ENCODE measurements at places on chromosomes 2 and 18.

DNA sequence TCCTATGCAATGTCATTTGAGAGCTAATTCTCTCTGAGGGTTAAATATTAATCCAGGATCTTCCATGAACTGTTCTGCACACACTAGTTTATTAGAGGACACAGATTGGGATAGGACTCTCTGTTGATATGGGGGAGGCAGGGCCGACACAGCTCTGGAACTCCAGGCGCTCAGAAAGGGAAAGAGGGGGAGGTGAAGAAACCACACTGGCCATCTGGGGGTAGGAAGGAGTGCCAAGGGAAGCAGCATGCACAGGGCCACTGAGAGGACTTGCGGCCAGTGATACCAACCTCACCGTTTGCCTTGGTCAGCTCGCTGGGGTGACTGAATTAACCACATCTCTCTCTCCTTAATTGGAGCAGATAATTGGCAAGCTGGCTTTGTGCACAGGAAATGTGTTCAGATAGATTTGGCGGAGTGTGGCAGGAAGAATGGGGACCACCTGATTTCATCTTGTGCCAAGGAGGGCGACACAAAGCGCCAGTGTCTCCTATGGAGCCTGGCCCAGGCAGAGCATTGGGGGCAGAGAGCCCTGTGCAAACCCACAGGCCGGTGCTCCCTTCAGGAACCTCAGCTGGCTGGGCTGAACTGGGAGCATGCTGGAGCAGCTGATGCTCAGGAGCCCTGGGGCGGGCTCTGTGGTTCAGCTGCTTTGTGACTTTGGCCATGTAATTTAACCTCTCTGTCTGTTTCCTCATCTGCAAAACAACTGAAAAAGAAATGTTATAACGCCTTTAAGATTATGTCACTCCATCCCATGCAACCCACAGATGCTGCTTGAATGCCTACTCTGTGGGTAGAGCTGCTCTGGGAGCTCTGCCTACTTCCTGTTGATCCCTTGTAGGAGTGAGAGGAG lies 114.7 kb upstream of the STON1 start:
- no peak for DNase-seq

GRCh38 chr2:54629914-54630857 lies 93.3 kb upstream of the EML6 start:
- DNase-seq = no peak

DNA sequence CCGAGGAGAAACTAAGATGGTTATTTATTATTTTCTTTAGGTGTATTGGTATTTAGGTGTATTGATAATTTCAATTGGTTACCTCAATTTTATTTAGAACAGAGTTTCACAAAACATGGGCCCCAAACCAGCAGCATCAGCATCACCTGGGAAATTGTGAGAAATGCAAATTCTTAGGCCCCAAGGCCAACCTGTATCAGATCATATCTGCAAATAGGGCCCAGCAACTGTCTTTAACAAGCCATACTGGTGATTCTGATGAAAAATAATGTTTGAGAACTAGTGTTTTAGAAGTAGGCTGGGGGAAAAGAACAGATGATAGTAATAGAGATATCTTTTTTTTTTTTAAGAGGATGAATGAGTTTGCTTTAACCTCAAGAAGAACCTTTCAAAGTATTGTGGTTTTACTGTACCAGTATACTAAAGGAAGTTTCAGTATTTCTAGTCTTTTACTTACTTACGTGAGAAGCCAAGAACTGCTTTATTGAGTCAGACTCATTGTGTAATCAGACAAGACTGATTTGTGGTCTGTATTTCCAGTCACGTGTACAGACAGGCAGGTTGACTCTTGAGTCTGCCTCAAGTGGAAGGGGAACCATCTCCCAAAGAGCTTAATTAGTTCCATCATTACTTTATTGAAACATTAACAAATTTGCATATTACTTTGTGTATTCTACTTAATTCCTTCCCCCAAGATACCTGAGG lies 60.4 kb upstream of the GAREM1 start:
- DNase-seq = peak; percentile 34

DNA sequence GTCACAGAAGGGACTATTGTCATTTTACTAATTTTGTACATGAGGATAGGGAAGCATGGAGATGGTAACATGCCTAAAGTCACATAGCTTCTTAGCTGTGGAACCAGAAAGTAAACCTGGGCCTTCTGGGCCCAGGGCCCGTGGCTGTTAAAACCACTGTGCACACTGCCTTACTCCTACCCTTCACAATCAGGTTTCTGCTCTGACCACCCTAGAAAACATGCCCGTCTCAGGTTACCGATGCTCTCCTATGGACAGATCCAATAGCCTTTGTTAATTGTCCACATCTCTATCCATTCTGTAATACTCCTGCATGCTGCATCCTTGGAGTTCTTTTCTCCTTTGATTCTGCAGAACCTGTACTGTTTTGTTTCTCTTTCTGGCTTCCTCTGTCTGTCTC lies 79.0 kb upstream of the TACR1 start:
- DNase-seq = no peak

- no peak for DNase-seq
Measured at GRCh38 chr18:51398104-51398503, 200.6 kb upstream of the MEX3C start.

GRCh38 chr2:112095681-112096080 lies 40.6 kb downstream of the TMEM87B start:
- DNase-seq = no peak

DNA sequence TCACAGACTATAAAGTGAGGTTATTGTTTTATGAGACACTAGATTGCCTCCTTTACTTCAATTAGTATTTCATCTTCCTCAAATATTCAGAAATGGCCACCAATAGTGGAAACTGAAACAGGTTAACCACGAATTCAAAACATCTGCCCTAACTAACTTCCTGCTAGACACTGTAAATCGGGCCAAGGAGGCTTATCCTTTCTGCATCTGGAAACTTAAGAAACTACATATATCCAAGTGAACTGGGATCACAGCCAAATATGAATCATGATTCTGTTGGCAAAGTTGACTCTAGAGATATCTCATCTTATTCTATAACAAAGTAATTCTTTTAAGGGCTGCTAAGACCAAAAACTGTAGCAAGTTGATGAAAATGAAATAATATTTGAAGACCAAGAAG lies 136.6 kb upstream of the ZC3H15 start:
- peak; percentile 62 for DNase-seq

DNA sequence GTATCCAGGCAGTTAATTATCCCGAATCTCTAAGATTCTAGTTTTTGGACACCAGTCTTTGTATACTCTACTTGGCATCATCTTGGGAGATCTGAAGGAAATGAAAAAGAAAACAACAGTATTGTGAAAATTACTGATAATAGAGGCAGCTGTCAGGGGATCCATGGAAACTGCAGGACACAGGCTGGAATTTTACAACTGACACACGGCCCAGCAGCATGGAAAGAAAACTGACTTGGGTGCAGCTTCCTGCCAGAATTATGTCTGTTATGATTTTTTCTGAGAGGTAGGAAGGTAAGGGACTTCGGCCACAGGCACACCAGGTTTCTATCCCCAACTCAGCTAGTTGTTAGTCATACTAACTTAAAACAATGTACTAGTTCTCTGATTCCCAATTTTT lies 57.7 kb upstream of the ERBB4 start:
- DNase-seq = no peak

DNA sequence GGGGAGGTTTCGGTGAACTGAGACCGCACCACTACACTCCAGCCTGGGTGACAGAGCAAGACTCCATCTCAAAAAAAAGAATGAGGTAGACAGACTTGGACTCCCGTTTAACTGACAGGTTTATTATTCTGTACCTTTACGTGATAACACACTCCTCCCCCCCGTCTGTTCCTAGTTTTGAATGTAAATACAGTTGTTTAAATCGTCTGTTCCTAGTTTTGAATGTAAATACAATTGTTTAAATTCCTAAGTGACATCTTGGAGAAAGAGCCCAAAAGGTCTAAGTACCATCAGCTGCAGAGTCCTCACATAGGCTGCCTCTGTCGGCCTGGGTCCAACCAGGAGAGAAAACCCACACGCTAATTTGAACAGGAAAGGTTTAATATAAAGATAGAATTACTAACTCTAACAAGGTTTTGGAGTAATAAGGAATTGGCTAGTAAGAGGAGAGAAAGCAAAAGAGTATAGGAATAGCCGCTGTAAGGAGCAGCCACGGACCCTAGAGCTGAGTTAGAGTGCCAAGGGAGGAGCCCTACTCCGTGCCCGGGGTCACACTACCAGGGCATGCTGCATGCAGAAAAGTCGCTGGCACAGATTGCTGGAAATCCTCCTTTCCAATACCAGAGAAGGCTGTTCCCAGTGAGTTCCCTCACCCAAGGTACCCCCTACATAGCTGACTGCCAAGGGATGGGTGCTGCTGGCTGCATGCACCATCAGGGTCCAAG lies 83.5 kb upstream of the RANBP2 start:
- DNase-seq = no peak

- DNase-seq = no peak
Measured at GRCh38 chr2:181357979-181358378, 99.2 kb upstream of the ITGA4 start.

- DNase-seq = no peak
Measured at GRCh38 chr2:57884281-57884680, 162.3 kb upstream of the VRK2 start.

- DNase-seq = no peak
Measured at GRCh38 chr2:3899536-3900155, 196.3 kb downstream of the DCDC2C start.

DNA sequence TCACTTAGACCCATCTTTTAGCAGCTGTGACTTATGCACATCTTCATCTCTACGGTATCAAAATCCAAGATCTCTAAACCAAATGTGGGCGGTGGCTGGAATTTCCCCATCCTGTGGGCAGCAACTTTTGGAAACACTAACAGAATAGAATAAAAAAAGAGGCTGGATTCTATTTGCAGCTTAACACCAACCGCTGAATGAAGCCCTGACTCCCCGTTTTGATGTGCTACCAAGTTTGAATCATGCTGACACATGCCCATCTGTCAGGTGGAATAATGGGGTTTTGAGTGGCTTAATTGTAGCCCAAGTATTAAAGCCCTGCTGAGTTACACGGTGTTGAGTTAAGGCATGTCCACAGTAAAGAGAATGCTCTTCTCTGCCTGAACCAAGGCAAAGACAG lies 165.2 kb downstream of the MTCL1 start:
- DNase-seq = no peak

GRCh38 chr2:3959372-3959771 lies 256.0 kb downstream of the DCDC2C start:
- no peak for DNase-seq

GRCh38 chr18:4107049-4107467 lies 348.0 kb downstream of the DLGAP1 start:
- no peak for DNase-seq

DNA sequence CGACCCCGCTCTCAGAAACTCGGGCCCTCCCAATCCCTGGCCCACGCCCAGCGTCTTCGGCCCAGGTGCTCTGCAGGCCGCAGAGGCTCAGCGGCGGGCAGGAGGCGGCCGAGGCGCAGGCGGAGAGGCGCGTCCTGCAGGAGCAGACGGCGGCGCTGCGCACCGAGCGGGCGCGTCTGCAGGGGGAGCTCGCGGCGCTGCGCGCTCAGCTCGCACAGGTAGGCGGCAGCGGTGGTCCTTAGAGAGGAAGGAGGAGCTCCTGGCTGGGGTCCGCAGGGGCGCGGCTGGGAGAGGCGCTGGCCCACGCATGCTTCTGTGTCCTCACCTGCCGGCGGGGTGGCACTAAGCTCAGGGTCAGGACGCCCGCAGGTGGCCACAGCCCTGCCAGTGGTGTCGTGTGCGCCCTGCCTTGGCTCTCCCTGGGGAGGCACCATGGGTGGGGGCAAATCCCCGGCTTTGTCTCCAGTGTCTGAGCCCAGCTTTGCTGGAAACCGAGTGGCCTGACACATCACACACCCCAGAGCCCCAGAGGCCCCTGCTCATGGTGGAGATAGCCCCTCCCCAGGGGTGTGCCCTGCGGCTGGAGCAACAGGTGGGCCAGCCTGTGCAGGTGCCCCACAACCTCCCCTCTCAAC lies 14.9 kb upstream of the SNED1 start:
- DNase-seq = no peak

Measured in AG09309 (cell line).